ENCODE measurements at places on chromosomes 16 and 17. TPM values are rescaled to one million over a fixed set of nuclear protein-coding genes. Genes with fewer than 3 reads are reported as not detected.

The SCIMP gene
- total RNA-seq: not detected

The FMNL1 gene
- 42.9 TPM for total RNA-seq

The FOXO3B gene
- 3.0 TPM for total RNA-seq

The PPP1R27 gene
- 0.10 TPM for total RNA-seq

The TGFB1I1 gene
- total RNA-seq: 42.9 TPM

The KRT24 gene
- total RNA-seq: not detected

The CFAP119 gene
- 9.9 TPM for total RNA-seq

The HSD17B2 gene
- total RNA-seq: not detected

The TRIM37 gene
- total RNA-seq: 21.9 TPM

The CDH1 gene
- 4.2 TPM for total RNA-seq

The CES1 gene
- 30.1 TPM for total RNA-seq

The KRTAP2-3 gene
- not detected for total RNA-seq

The GNAO1 gene
- 0.38 TPM for total RNA-seq

The HOXB13 gene
- 2.4 TPM for total RNA-seq

The BICDL2 gene
- not detected for total RNA-seq

The KRT12 gene
- not detected for total RNA-seq

The C17orf78 gene
- not detected for total RNA-seq

The PLK1 gene
- 186 TPM for total RNA-seq

The ZC3H7A gene
- 26.0 TPM for total RNA-seq

The OR1F1 gene
- total RNA-seq: 0.29 TPM

The NPIPB6 gene
- 2.0 TPM for total RNA-seq

The TP53TG3C gene
- total RNA-seq: 0.24 TPM

The PSME3 gene
- total RNA-seq: 236 TPM

The NPIPA3 gene
- total RNA-seq: 1.5 TPM

The SLC13A2 gene
- 0.15 TPM for total RNA-seq

The NEK8 gene
- 4.8 TPM for total RNA-seq

The SOCS1 gene
- total RNA-seq: 2.6 TPM

The OR3A3 gene
- total RNA-seq: not detected

The CNTD1 gene
- total RNA-seq: 0.05 TPM

The ABCA9 gene
- not detected for total RNA-seq

The RDM1 gene
- 3.4 TPM for total RNA-seq

The CRYM gene
- total RNA-seq: 1.9 TPM

The CACNA1H gene
- total RNA-seq: 14.7 TPM

The NEUROD2 gene
- not detected for total RNA-seq

The TP53TG3F gene
- not detected for total RNA-seq

The ZNF23 gene
- total RNA-seq: 7.6 TPM

The GJC1 gene
- 33.1 TPM for total RNA-seq

The TNRC6C gene
- 2.7 TPM for total RNA-seq

The NAA60 gene
- total RNA-seq: 46.0 TPM

The USP7 gene
- total RNA-seq: 76.0 TPM

The ATP2C2 gene
- 0.10 TPM for total RNA-seq

The MYH2 gene
- not detected for total RNA-seq
